ENCODE measurements at places on chromosomes 2 and 18.
A peak's percentile ranks its signal among the peaks of the same experiment; 100 is the strongest.

DNA sequence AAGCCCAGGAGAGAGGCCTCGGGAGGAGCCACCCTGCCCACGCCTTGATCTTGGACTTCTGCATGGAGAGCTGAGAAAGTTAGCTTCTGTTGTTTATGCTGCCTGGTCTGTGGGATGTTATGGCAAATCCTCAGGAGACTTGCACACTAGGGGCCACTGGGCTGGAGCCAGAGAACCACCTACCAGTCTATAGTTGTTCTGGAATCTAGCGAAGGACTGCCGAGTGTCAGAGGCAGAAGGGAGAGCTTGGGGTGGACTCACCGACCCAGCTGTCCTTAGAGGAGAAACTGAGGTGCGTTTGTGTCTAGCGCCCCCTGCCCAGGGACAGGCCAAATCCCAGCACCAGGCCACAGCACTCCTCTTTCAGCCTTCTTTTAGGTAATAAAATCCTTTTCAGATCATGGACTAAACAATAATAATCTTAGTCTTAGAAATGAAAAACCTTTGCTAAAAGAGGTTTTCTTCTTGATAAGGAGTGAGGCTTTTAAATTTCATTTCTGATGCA, 398.7 kb upstream of the SALL3 start:
- no peak for DNase-seq

GRCh38 chr2:144470816-144471215, 49.1 kb downstream of the ZEB2 start:
- peak; percentile 62 for DNase-seq

DNA sequence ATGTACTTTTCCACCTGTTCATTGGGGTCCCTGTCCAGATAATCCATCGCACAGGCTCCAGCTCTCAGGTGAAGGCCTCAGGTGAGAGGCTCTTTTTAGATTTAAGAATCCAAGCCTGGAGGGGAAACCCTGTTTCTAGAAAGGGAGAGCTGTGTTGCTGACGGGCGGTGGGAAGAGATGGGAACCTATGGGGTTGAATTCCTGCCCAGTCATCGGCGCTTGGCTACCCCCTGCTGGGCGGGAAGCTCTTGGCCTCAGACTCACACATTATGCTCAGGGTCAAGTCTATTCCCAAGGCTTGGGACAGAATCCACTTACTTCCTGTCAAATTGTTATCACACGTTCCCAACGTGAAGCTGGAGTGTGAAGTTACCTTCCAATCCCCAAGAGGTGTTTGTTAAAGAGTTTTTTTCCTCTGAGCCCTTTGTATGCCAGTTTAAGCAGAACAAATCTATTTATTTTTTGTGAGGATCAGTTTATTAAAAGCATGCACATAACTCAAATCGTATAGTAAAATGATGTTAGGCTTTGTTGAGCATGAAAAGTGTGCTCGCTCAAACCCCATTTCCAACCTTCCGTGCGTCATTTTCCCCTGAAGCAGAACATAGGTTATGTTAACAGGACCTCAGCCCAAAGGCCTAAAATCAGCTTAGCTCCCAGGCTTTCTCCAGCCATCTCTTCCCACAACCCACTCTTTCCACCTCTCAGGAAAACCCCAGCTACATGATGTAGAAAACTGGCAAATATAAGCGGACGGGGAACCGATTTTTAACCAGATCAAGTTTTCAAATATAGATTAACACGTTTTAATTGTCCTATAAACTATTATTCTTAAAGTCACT, 181.7 kb upstream of the ETAA1 start:
- peak; percentile 31 for DNase-seq

GRCh38 chr2:162212366-162212765, 30.9 kb downstream of the FAP start:
- peak; percentile 38 for DNase-seq

GRCh38 chr18:79736846-79737245, 57.2 kb downstream of the CTDP1 start:
- DNase-seq, result no peak

GRCh38 chr2:231640241-231640640, 47.6 kb downstream of the TEX44 start:
- DNase-seq, result no peak

DNA sequence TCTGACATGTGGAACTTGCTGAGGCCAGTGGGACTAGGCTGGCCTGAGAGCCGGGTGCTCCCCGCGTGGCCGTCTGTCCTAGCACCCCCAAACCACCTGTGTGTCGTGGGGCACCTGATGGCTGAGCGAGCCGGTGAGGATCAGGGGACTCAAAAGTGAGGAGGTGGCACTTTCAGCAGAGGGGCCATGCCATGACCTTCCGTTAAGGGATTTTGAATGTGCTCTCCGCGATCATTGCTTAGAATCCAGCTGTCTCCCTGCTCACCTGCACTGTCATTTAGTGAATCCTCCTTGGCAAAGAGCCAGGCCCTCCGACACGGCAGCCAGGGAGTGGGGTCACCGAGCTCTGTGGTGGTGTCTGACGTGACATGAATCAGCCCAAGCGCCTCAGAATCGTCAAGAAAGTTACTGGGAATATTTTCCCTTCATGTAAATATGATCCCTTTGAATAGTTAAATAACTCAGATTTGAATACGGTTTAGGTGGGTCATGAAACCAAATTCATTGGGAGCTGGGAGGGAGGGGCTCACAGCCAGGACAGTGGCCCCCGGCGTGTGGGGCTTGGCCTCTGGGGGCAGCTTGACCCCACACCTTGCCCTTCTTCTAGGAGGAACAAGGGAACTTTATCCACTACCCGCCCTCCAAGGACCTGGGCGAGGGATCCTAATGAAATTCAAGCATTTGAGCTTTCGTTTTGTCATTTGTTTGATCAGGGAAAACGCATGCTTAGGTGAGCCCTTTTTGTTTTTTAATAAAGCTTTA, 9.5 kb downstream of the NFATC1 start:
- DNase-seq, result no peak

DNA sequence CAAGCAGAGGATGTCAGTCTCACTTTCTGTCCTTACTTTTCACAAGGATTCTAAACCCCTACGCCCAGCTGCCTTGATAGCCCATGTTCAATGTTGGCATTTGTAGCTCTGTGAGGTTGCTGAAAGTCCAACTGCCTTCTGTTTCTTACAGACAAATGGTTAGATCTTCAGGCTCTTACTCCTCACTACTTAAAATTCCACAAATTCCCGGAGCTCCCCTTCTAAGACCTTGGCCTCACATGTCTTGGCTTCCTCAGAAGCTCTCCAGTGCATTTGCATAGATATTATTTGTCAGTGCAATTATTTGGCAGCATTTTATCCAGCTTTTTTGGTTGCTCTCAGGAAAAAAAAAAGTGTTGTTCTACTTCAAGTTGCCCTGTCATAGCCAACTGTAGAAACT, 453.7 kb upstream of the CELF4 start:
- DNase-seq, result no peak

DNA sequence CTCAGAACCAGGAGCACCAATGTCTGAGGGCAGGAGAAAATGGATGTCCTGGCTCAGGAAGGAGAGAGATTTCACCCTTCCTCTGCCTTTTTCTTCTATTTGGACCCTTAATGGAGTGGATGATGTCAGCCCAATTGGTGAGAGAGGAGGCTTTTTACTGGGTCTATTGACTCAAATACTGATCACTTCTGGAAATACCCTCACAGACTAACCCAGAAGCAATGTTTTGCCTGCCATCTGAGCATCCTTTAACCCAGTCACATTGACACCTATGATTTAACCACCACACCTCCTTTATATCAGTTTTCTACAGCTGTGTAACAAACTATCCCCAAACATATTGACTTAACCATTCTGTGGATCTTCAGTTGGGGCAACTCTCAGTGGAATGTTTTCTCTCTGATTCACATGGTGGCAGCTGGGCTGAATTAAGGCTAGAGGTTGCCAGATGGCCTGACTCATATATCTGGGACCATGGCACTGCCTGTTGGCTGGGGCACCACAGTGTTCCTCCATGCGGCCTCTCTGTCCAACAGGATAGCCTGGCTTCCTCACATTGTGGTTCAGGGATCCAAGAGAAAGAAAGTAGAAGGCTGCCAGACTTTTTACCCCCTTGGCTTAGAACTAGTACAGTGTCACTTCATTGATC, 18.2 kb upstream of the MBOAT2 start:
- peak; percentile 60 for DNase-seq

DNA sequence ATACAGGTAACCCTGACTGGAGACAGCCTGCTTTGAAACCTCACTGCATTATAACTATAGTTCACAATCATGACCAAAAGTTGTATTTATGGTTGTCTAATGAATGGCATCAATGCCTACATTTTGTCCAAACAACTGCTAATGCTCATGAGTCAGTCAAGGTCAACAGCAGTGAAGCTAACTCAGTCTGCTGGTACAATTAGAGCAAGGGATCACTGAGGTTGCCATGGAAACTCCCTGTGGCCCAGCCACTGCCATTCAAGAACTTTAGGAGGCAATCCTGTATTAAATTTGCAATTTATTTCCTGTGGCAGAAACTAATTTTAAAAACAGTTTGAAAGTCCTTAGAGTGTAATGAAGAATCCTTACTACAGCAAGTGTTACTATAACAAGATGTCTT, 185.1 kb upstream of the SMAD7 start:
- DNase-seq, result peak; percentile 74

DNA sequence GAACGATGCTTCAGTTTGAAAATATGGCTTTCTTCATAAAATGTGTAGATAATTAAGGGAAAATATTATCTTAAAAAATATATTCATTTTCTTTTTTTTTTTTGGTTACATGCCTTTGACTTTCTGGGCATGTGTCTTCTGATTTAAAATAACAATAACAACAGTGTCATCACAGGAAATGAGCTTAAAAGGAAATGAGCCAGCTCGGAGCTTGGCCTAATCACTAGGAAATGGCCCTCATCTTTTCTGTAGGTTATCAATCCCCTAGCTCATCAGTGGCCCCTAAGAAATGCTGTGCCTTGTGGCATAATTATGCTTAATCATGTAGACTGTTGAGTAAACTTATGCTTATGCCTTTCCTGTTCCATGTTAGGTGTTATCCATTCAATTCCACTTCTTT, 141.8 kb upstream of the FHL2 start:
- DNase-seq, result no peak

DNA sequence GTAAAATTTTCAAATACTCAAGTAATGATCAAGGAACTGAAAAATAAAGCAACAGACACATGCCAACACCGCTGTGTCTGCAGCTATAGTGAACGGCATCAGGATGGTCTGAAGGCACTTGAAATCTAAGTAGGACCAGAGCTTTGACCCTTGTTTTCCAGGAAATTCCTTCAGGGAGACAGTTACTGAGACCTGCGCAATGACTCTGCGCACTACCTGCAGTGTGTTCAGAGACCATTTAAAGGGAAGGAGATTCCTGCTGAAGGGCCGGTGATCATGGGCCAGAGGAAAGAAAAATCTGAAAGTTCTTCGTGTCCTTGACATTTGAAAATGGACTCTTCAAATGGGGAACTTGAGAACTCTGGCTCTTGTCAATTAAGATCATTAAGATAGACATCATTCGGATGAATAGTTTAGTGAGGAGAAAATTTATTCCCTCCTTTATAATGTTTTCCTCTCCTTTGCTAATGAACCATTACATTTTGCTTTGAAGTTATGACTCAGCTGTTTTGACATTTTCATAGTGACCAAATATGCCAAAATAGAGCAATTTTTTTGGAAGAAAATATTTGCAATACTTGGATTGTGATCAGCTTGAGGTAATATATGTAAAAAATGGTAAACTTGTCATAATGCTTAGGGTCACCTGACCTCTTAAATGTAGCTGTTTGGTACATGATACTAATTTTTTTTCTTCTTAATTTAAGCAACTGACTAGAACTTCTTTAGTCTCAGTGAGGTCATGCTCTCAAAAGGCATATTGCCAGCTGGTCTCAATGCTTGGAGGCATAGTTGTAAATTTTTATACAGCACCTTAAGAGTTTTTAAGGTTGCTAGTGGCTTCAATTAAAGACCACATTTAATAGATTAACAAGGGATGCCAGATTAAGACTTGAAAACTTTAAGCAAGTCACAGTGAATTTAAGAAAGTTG, 329.3 kb downstream of the ARHGAP15 start:
- peak; percentile 11 for DNase-seq
